Fibroblast of skin of left quadriceps (primary cell): ENCODE measurements at places on chromosomes 2 and 18.
A peak's percentile ranks its signal among the peaks of the same experiment; 100 is the strongest.

- peak; percentile 1 for DNase-seq
Measured at GRCh38 chr2:42450136-42450535, 43.6 kb downstream of the KCNG3 start.

GRCh38 chr2:136253288-136254004, 135.5 kb upstream of the CXCR4 start:
- no peak for DNase-seq

GRCh38 chr2:222686086-222686750, 14.8 kb downstream of the MOGAT1 start:
- DNase-seq, result no peak

GRCh38 chr2:119290859-119291587, 67.4 kb downstream of the STEAP3 start:
- peak; percentile 30 for DNase-seq

GRCh38 chr2:156505696-156506095, 69.5 kb downstream of the GPD2 start:
- DNase-seq, result no peak

- DNase-seq, result no peak
Measured at GRCh38 chr2:60552851-60553494, 481 bp downstream of the BCL11A start.

GRCh38 chr18:79156327-79156726, 87.1 kb downstream of the ATP9B start:
- no peak for DNase-seq

GRCh38 chr18:64851726-64852125, 702.8 kb upstream of the LINC00305 start:
- DNase-seq, result peak; percentile 0

DNA sequence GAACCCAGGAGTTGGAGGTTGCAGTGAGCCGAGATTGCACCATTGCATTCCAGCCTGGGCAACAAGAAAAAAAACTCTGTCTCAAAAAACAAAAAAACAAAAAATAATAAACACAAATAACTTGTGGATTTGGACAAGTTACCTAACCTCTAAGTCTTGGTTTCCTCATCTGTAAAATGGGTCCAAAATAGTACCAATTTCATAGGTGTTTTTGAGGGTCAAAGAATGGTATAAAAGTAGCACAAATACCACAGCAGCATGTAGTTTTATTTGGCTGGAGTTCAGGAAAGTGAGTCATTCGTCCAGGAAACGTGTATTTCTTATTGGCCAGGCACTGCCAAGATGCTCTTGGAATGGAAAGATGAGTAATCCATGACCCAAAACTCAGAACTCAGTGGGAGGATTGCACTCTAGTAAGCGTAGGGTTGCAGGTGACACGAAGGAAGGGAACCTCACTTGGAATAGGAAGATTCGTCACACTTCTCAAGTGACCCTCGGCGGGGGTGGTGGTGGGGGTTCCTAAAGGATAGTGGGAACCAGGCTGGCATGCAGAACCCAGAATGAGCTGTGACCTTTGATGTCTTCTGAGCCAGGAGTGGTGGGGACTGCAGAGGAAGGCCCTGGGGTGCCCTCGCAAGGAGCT, 24.4 kb downstream of the GRHL1 start:
- peak; percentile 87 for DNase-seq

- peak; percentile 31 for DNase-seq
Measured at GRCh38 chr2:68466361-68466777, 725 bp downstream of the FBXO48 start.

- no peak for DNase-seq
Measured at GRCh38 chr18:13568443-13569392, 157.6 kb downstream of the FAM210A start.

DNA sequence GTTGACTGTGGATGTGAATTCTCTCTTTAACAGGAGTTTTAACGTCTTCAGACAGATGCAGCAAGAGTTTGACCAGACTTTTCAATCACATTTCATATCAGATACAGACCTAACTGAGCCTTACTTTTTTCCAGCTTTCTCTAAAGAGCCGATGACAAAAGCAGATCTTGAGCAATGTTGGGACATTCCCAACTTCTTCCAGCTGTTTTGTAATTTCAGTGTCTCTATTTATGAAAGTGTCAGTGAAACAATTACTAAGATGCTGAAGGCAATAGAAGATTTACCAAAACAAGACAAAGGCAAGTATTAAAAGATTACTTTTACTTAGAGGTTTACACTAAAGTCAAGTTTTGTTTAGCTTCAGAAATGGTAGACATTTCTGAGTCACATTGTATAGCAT, 30.2 kb upstream of the TYMS start:
- DNase-seq, result no peak

- no peak for DNase-seq
Measured at GRCh38 chr2:64491426-64491825, 32.7 kb upstream of the AFTPH start.

DNA sequence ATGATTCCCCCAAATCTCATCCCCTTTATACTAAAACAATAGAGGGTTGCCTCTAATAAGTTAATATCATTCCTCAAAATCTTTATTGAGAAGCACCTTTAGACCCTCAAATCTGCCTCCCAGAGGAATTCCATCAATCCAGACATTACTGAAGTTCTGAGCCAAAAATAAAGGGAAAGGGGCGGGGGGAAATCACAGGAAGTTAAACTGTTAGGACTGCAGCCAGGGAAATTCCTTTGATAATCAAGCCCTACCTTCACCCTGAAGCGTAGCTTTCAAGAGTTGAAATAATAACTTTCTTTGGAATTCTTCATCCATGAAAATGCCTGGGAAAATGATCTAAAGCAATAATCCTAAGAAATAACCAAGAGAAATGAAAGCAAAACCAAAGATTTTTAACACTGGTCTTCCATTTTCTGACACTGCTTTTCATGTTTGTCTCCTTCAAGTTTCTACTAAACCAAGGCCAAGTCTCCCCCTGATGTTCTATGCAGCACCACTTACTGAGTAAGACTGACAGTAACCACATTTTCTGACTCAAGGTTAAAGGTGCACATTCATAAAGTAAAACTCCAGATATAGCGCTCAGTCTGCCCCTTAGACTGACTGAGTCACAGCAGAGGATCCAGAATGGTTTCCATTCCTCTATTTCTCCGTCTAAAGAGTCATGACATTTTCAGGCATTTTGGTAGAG, 78.2 kb downstream of the TCF4 start:
- peak; percentile 54 for DNase-seq

GRCh38 chr2:2234398-2235195, 96.5 kb downstream of the MYT1L start:
- no peak for DNase-seq

- no peak for DNase-seq
Measured at GRCh38 chr2:7324706-7325105, 407.5 kb downstream of the RNF144A start.

- no peak for DNase-seq
Measured at GRCh38 chr2:27572998-27573429, 9.8 kb upstream of the ZNF512 start.

DNA sequence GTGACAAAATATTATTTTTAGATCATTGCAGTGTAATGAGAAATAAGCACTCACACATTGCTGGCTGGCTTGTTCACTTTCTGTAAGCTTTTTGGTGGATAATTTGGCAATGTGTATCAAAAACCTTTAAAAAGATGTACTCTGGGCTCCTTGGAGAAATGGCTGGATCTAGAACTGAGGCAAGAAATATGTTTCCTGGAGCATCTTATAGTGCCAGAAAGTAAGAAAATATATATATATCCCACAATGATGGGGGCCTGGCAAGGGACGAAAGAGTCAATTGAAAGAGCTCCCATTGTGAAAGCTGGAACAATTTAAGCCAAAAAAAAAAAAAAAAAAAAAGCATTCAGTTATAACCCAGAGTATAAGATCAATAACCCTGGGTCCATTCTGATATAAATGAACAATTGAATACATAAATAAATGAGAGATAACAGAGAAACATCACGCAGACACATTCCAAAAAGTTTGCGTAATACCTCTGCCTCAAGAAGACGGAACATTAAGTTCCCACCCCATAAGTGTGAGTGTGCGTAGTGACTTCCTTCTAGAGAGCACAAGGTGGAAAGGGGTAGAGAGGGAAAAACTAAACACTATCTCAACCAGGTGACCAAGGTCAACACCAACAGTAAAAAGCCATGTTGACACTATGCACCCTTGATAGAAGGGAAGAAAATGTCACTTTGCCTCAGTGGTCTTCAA, 77.5 kb downstream of the BIN1 start:
- DNase-seq, result no peak

- DNase-seq, result peak; percentile 16
Measured at GRCh38 chr18:67510831-67511230, 5.7 kb downstream of the DSEL start.

- DNase-seq, result no peak
Measured at GRCh38 chr18:59008302-59008974, 131.2 kb upstream of the SEC11C start.

- no peak for DNase-seq
Measured at GRCh38 chr2:28390746-28391563, 1.7 kb upstream of the FOSL2 start.

GRCh38 chr18:5463390-5463789, 80.4 kb downstream of the EPB41L3 start:
- peak; percentile 71 for DNase-seq

DNA sequence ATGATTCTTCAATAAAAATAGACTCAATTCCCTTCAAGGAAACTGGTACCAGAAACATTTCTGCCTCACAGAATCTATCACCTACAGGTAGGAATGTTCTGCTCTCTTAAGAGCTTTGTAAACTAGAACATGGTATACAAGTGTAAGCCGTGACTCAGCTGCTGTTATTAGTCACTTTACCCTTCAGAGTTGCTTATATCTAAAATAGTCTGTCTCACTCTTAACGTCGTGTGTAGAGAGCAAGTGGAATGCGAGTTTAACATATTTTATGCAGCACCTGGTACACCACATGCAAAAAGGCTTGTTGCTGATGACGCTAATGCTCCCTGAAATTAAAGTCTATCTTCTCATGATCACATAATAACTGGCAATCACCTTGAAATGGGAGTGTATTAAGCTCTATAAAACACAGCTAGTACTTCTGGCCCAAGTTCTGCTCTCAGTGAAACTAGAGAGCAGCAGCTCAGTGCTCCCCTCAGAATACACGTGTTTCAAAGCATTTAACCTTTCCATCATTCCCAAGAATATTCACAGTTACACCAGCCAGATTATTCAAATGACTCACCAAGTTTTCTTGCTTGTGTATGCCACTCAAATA, 420.0 kb downstream of the ZEB2 start:
- DNase-seq, result no peak

- no peak for DNase-seq
Measured at GRCh38 chr2:64534363-64534762, 10.2 kb downstream of the AFTPH start.

DNA sequence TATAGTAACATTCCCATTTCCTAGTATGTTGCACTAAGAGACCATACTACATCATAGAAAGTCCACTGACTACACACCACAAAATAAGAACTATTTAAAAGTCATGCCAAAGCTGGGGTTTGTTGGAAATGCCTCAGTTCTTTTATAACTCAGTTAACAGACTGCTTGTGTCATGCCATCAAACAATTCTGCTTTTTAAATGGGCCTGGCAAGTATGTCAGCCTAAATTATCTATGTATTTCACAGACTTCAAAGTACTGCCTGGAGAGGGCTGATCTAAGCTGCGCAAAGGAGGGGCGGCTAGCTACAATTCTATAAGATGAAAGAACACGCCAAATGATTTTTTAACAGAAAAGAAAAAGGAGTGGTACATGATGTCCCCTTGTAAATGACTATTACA, 49.6 kb downstream of the FARSB start:
- DNase-seq, result no peak

GRCh38 chr2:25819597-25820039, 58.7 kb downstream of the ASXL2 start:
- no peak for DNase-seq

- peak; percentile 89 for DNase-seq
Measured at GRCh38 chr2:128379021-128380015, 60.6 kb upstream of the HS6ST1 start.

- DNase-seq, result no peak
Measured at GRCh38 chr18:66993492-66993891, 389.6 kb upstream of the CDH19 start.

- DNase-seq, result no peak
Measured at GRCh38 chr2:3159782-3160545, 217.7 kb downstream of the EIPR1 start.

DNA sequence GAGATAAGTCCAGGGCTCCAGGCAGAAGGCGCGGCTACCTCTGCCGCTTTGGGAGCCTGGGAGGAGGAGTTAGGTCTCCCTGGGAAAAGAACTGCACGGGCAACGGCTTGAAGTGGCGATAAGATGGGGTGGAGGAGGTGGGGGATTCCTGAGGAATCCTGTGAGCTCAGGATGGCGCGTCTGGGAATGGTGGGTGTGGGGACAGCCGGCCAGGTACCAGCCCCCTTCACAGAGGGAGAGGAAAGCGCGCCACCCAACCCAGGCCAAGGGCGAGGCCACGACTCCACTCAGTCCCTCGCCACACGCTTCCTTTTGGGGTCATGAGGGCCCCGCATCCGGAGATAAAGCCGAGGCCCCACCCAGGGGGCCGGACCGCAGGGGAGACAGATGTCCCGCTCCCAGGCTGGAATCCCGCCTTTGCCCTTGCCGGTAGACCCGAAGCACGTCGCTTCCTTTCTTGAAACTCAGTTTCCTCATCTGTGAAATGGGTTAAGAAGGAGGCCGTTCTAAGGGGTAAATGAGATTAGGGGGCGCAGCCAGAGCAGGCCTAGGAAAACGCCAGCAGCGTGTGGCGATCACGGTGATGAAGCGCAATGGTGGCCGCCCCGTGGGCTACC, 1.7 kb upstream of the CTDSP1 start:
- DNase-seq, result peak; percentile 52

- DNase-seq, result no peak
Measured at GRCh38 chr18:43686709-43687108, 409.4 kb upstream of the SYT4 start.

GRCh38 chr18:25862881-25863600, 227.4 kb downstream of the SS18 start:
- no peak for DNase-seq

- DNase-seq, result peak; percentile 91
Measured at GRCh38 chr18:55322178-55322735, 265.7 kb downstream of the TCF4 start.

DNA sequence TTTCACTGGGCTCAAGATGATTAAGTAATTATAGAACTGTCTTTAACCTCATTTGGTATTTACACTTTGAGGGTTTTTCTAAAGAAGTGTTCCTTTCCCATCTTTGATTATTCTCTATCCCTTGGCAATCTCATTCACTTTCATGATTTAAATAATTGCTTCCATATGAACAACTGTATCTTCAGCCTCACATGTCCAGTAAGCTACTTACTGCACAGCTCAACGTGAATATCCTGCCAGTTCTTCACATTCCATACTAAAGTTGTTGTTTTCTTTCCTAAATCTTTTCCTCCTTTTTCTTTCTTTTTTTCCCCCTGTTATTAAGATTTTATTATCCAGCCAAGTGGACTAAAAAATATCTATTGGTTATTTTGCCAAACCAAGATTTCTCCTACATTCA, 37.7 kb downstream of the ZC3H15 start:
- DNase-seq, result peak; percentile 46

- no peak for DNase-seq
Measured at GRCh38 chr2:39135690-39136259, 14.9 kb upstream of the SOS1 start.

GRCh38 chr2:120675460-120676130, 60.1 kb upstream of the GLI2 start:
- no peak for DNase-seq
